Effector memory CD4-positive, alpha-beta T cell (primary cell): ENCODE measurements at places on chromosomes 2 and 18.

DNA sequence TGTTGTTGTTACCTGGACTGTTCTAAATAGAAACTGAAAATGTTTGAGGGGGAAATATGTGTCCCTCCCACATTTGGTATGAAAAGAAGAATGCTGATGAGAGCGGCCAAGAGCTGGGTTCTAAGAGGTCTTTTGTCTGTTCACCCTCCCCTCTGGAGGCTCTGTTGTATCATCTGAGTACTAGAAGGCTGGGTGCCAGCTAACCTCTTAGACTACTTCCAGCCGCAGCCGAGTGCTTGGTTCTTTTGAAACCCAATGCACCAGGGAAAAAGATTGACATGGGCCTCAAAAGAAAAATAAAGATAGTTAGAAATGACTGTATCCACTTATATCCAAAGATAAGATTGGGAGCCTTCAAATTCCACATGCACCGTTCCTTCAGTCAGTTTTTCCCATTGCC, 255.9 kb downstream of the TXNL1 start:
- DNase-seq, result no peak

DNA sequence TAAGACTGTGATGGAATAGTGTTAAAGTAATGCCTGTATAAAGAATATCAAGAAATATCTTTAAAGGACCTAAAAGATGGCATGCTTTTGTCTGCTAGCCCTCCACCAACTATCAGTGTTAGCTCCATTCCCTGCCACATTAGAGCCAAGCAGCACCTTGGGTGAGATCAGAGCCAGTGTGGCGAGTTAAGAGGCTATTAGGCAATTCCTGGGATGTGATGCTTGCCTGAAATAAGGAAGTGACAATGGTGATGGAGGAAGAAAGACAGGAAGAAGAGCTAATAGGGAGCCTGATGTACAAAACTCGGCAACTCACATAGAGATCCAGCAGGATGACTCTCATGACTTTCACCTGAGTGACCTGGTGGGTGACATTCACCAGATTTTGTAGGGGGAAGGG, 143.5 kb downstream of the ZEB2 start:
- DNase-seq, result no peak

- no peak for DNase-seq
Observed at GRCh38 chr2:237539681-237540080, 26.7 kb upstream of the PRLH start.

DNA sequence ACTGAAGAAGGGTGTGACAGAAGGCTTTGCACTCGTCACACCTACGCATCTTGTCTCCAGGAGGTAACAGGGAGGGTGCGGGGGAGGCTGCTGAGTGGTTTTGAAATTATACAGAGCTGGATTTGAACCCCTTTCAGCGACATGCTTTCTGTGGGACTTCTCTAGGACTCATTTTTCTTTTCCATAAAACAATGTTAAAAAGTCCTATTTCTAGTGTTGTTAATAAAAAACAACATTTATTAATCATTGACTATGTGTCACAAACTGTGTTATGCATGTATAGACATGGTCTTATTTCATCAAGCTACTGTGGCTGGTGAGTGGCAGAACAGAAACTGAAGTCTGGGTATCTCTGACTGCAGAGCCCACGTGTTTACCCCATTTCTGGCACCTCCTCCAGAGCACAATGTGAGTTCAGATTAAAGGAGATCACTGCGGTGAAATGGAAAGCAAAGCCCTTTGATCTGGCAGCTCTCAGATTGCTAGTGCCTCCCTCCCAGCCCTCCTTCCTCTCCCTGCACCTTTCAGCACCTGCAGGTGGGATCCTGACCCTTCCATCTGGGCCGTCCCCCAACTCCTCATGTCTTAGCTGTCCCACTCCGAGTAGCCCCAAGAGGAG, 315.5 kb upstream of the MYT1L start:
- no peak for DNase-seq

DNA sequence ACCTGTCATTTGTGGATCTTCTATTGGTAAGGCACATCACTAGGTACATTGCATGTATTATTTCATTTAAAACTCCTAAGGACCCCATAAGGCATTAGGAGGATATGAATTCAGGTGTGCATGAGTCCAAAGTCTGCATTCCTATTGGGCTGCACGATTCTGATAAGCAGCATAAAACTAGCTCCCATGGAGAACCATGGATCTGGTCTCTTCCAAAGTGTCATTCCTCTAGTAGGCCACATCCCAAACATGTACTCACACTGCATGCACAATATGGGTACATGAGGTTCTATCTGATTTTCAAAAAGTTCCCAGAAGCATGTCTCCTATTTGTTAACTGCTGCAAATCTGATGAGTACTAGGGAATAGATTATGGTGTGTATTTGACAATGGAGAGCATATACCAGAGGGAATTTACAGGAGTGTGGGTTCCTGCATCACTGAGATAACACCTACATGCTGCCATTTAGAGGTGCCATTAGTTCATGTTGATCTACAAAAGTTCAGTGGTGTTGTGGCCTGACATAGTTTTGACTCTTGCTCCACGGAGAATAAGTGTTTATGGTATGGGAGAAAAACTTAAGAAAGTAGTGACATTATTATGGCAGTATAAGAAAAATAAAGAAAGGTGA, 11.3 kb downstream of the CYTIP start:
- no peak for DNase-seq

DNA sequence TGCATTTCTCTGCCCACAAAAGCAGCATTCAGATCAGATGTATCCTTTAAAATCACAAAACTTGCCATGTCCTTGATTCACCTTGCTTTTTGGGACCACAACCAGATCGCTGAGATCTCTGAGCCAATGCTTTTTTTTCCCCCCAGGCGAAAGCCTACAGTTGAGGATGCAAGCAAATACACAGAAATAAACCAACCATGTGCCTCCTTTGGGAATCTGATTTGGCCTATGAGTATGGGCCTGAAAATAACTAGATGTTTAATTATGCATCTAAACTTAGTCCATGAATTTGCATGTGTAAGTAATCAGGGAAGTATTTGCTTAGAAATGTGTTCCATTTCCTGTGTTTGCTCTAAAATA, 49.7 kb upstream of the CDC42EP3 start:
- no peak for DNase-seq

DNA sequence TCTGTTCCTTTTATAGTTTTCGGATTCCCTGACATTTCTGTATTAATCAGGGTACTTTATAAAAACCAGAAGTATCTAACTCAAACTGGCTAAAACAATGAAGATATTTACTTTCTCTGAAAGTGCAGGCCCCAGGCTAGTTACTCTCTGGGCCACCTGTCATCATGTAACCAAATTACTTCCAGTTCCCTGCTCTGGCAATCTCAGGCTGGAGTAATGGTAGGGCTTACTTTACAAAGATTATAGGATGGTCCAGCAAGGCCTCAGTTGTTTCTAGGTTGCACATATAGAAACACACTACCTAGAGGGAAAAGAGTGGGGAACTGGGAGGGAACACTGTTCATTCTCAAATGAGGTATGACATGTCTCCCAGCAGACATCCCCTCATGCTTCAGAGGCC, 74.8 kb downstream of the CHST9 start:
- no peak for DNase-seq

- DNase-seq, result no peak
Observed at GRCh38 chr2:68734688-68735525, at the start of gene ARHGAP25. Gene ARHGAP25, plus strand, starts transcription at chr2:68734811. Its CDS starts 389 bp downstream, at chr2:68735200.

GRCh38 chr2:86068136-86068588, 37.5 kb downstream of the POLR1A start:
- peak; percentile 35 for DNase-seq

DNA sequence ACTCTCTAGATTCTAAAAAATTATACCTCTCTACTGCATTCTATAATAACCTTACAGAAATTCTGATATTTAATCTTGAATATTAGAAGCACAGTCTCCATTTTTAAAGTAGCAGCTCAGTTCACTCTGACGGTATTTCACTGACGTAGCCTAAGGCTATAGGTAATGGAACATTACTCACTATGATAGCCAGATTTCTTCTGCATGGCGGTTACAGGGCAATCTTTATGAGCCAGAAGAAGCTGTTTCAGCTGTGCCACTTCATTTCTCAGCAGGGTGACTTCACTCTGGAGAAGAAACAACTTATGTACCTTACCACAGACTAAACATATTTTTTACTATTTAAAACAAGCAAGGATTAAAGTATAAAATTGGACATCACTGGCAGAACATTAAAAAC, 75.3 kb upstream of the CHN1 start:
- no peak for DNase-seq

DNA sequence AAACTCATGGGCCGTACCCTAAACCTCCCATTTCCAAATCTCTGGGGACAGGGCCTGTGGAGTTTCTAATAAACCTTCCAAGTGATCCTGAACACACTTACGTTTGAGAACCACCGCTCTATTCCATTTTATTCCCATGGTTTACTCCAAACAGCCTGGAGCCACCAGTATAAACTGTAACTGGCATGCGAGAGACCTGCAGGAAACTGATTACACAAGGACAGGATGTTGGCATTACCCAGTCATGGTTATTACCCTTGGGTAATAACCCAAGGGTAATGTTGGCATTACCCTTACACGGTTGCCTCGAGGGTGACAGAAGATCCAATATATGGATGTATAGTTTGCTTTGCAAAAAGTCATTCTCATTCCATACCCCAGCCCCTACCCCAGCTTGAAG, 37.0 kb upstream of the YPEL5 start:
- no peak for DNase-seq

- DNase-seq, result no peak
Observed at GRCh38 chr2:86491088-86491487, 49.9 kb downstream of the KDM3A start.

DNA sequence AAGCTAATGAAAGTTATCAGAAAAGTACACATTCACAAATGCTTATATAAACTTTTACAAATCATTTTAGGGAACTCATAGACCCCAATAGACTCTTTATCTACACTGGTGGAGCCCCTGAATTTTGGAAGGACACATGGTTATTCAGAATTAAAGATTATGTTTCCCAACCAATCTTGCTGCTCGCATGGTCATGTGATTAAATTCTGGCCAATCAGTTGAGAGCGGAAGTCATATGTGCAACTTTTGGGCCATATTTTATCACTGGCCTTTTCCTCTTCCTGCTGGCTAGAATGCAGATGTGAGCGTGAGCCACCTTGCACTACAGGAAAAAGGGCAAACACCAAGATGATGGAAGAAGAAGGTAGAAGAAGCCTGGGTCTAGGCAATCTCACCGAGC, 19.8 kb downstream of the THOC1 start:
- DNase-seq, result no peak

DNA sequence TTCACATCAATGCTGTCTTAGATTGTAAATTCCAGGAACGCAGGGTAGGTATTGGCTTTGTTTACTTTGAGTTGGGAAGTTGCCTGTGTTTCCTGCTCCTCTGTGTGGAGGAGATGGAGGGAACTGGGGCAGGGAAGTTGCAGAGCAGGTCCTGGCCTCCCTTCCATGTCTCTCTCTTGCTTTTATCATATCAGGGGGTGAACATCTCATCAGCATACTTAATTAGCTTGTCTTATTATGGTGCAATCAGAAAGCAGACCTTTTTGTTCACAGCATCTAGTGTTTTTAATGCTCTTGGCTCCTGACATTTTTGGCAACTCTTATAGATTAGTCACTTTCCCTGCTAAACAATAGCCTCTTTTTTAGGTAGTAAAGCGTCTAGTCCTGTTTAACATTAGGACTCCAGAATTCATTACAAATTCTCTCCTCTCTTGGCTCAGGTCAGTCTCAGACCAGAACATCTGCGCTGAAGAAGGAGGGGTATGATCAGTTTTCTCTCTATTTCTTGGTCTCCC, 11.5 kb upstream of the DIPK1C start:
- no peak for DNase-seq

- no peak for DNase-seq
Observed at GRCh38 chr2:50650403-50650810, 381.5 kb downstream of the NRXN1 start.

- no peak for DNase-seq
Observed at GRCh38 chr2:10022041-10022421, 21.3 kb upstream of the KLF11 start.

DNA sequence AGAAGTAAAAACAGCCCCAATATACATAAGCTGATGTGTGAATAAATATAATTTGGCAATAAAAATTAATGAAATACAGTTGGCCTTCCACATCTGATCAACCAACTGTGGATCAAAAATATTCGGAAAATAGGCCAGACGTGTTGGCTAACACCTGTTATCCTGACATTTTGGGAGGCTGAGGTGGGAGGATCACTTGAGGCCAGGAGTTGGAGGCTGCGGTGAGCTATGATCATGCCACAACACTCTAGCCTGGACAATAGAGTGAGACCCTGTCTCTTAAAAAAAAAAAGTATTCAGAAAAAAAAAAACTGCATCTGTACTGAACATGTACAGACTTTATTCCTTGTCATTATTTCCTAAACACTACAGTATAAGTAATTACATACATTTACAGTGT, 11.5 kb upstream of the PUS10 start:
- DNase-seq, result no peak
